ENCODE measurements at places on chromosomes 3 and 15. TPM values are rescaled to one million over a fixed set of nuclear protein-coding genes. Genes with fewer than 3 reads are reported as not detected.

The THAP10 gene
- total RNA-seq: 3.6 TPM

- no peak for DNase-seq
These were observed 99.9 kb upstream of the THSD4 start for GRCh38 chr15:71015342-71015741.

DNA sequence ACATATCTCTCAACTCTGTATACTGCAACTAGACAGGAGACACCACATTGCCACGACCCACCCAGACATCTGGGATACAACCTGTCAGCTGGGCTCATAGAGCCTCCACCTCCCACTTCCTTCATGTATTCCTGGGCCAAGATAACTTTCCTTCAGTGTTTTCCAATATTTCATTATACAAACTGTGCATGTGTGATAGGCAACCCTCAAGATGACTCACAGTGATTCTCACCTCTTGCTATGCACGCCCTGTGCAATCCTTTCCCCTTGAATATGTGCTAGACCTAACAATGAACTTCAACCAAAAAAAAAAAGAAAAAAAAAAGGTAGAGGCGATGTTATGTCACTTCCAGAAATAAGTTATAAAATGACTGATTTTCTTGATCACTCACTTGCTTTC, 138.0 kb upstream of the ALCAM start:
- no peak for DNase-seq

DNA sequence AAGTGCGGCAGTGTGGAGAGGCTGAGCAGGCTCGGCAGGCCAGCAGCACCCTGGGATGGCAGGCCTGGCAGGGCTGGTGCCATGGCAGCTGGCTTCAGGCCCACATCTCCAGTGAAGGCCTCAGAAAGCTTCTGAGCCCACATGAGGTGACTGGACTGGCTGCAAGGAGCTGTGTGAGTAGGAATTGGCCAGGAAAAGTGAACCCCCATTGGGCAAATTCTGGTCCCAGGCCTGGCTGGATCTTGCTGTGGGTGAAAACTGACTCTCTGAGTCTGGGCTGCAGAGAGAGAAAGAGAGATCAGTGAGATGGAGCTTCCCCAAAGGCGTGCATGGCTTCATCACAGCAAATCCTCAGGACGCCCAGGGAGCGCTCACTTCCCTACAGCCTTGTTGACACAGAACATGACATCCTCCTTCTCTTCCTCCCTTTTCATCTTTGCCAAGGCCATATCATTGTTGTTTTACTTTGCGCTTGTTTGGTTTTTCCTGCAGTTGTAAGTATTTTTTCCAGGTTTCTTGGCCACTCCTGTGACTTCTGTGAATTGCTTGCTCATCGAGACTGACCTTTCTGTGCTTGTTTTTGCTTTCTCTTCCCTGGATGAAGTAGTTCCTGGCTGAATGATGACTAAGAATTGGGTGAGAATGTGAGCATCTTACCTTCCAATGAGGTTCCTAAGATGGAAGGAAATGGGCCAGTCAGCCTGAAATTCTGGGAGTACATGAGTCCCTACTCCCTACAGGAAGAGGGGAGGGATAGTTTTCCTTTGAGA, 299.1 kb downstream of the TLE3 start:
- DNase-seq: no peak

GRCh38 chr3:154176036-154176435, 54.8 kb downstream of the ARHGEF26 start:
- no peak for DNase-seq

- DNase-seq: no peak
These were observed 13.9 kb downstream of the AADAC start for GRCh38 chr3:151827816-151828215.

The DPPA4 gene
- total RNA-seq: not detected

GRCh38 chr3:189714991-189715961, 84.1 kb downstream of the TP63 start:
- DNase-seq: no peak

The OR5K2 gene
- total RNA-seq: not detected

GRCh38 chr15:66909381-66909890, 156.0 kb upstream of the SMAD3 start:
- DNase-seq: no peak

The ACKR4 gene
- total RNA-seq: 3.7 TPM

- DNase-seq: no peak
These were observed 54.5 kb upstream of the LRIG1 start for GRCh38 chr3:66555214-66555844.

DNA sequence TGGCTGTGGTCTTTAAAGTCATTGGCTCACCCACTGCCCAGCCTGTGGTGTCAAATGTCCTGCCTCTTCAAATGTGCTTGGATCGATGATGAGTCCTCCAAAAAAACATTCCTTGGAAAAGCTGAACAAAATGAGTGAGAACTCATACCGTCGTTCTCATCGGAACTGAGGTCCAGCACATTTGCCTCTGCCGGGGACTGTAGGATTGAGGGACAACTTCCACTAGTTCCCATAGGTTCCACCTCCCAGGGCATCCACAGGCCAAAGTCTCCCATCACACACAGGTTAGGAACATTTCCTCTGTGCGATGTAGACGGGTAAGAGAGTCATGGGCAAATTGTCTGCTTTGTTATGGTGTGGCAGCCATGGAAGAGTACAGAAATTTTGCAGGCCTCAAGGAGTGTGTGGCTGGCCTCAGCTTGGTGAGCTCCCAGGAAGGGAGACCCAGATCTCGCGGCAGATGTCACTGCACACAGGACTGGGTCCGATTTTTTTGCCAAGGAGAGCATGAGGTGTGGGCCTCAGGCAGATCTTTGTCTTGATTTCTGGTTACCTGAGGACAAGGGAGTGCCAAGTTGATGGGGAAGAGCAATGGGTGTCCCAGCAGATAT, 115.7 kb downstream of the SNRPN start:
- DNase-seq: no peak

The SPATA12 gene
- total RNA-seq: not detected

GRCh38 chr3:197343111-197343510, 44.7 kb upstream of the DLG1 start:
- no peak for DNase-seq

The MUSTN1 gene
- 14.8 TPM for total RNA-seq

The ZNF620 gene
- total RNA-seq: 3.3 TPM

DNA sequence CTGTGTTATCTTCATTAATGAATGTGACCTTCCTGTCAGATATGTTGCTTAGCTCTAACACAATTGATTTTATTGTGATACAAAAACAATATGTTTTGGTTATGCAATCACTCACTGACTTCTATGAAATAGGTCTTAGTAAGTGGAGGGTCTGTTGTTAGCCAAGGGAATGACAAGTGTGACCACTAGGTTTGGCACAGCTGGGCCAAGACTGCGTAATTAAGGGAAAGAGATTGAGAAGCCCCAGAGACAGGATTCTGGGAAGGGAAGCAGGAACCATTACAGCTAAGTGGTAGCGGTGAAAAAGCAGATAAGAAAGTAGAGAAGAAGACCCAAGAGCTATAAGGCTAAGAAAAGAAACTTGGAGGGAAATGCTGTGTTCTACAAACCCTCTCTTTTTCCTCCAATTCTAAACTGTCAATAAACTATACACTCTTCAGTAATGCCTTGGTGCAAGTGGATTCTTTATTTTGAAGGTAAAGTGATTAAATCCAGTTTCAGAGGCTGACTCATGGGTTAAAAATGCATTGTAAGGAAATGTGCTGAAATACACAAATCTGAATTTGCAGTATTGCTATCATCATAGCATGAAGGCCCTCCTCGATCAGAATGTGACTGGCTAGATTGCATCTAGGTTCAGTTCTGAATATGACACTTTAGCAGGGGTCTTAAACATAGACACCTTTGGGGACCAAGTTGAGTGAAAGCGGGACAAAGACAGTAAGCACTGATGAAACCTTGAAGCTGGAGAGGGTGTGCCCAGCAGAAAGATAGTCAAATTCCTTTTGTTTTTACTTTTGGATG, 26.1 kb downstream of the KCNMB2 start:
- DNase-seq: peak; percentile 31

The SMCO1 gene
- 10.7 TPM for total RNA-seq

- DNase-seq: no peak
These were observed 158.0 kb downstream of the CTNNB1 start for GRCh38 chr3:41357271-41357670.

DNA sequence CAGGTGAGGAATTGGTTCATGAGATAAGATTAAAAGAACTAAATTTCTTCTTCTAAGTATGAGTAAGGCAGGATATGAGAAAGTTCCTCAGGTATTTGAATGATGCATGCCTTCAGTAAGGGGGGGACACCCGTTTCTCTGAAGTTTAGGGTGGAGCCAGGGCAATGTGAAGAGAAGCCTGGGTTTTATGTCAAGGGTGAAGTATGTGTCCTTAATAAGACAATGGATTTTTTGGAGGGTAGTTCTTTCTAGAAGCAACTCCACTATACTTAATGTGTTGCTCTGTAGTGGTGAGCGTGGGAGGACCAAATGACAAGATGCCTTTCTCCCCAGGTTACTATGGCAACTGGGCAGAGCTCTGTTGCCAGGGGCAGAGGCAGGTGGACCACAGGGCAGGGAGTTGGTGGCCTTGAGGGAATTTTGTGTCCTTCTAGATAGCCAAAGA, 44.0 kb downstream of the PHLDB2 start:
- no peak for DNase-seq

GRCh38 chr3:52032702-52033408, 23.5 kb downstream of the DUSP7 start:
- no peak for DNase-seq

- DNase-seq: no peak
These were observed 25.3 kb downstream of the LRIG1 start for GRCh38 chr3:66475386-66476020.

The GUCA1C gene
- not detected for total RNA-seq

DNA sequence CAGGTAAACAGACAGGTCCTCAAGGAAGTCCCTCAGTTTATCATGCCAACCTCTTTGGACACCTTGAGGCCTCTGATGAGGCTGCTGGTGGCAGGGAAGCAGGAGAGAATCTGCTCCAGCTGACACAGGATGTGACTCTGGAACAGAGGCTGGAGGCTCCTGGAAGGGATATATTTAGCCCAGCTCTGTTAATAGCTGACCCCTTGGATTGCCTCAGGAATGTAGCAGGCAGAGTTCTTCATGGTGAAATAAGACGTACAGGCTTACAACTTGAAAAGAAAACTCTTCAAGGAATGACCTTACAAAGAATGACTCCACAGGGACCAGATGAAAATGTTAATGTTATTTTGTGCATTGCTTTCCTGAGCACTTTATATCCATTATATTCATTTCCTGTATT, 90.5 kb downstream of the AQP9 start:
- peak; percentile 28 for DNase-seq

The MEGF11 gene
- not detected for total RNA-seq

The GNAI2 gene
- total RNA-seq: 179 TPM

The TRPM1 gene
- total RNA-seq: not detected

The SH3GL3 gene
- total RNA-seq: 0.63 TPM

DNA sequence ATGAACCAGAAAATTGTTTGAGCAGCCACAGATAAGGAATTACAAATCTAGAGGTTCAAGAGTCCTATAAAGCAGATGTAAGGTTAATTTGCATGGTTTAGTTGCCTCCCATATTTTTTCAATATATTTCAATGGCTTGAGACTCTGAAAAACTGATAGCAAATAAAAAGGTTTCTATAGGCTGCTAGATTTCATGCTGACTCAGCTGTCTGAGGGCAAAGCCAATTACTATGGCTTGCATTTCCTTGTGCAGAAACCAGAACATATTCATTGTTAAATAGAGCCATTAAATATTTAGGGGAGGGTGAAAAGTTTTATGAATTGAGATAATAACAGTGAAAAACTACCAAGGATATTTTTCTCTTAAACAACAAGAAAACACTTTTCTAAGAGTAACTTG, 278.1 kb upstream of the CADM2 start:
- no peak for DNase-seq

GRCh38 chr15:83570756-83571155, 83.2 kb upstream of the ADAMTSL3 start:
- DNase-seq: no peak

- no peak for DNase-seq
These were observed 252.6 kb upstream of the MRPL3 start for GRCh38 chr3:131755380-131755779.

The CCR8 gene
- total RNA-seq: not detected

The REC114 gene
- total RNA-seq: not detected

Measured in left cardiac atrium (tissue), 4 donors.